ENCODE measurements at places on chromosomes 6 and 20. TPM values are rescaled to one million over a fixed set of nuclear protein-coding genes. Genes with fewer than 3 reads are reported as not detected.

Gene DSP
- total RNA-seq: 41.2 TPM

Gene FABP7
- not detected for total RNA-seq

Gene CLVS2
- not detected for total RNA-seq

Gene MYB
- total RNA-seq: 0.08 TPM

Gene SLC52A3
- total RNA-seq: not detected

GRCh38 chr6:9520417-9521151 is 894.3 kb downstream of the TFAP2A start:
- no peak for DNase-seq

GRCh38 chr6:161273752-161274487 is at the start of gene AGPAT4:
AGPAT4 (minus strand) TSS chr6:161274061; CDS start chr6:161232213, 41,848 bp downstream.
- peak; percentile 66 for DNase-seq

GRCh38 chr6:80940976-80941375 is 811.5 kb downstream of the TENT5A start:
- DNase-seq: no peak
